NCI-H1417 (cell line): ENCODE measurements at places on chromosomes 2 and 18.

DNA sequence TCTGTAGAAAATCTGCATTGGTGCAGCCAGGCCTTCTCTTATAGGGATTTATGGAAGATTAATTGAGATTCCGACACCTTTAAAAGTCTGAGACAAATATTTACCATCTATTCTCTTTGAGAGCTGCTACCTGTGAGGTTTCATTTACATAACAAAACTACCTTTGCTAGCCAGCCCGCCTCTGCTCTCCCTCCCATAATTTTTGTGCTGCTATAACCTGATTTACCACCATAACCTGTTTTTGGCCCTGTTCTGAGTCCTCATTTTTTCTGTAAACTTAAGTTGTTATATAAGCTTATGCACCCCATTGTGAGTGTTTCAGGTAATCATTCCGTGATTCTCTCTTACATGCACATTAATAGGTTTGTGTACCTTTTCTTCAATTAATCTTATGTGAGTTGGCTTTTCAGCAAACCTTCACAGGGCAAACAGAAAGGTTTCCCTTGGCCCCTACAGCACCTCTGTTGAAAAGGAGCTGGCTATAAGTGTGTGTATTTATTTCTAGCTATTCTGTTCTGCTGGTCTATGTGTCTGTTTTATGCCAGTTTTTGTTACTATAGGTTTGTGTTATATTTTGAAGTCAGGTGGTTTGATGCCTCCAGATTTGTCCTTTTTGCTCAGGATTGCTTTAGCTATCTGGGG is 114.9 kb upstream of the XIRP2 start:
- peak; percentile 34 for DNase-seq

GRCh38 chr2:38690499-38691420 is 24.8 kb downstream of the GALM start:
- DNase-seq: no peak

DNA sequence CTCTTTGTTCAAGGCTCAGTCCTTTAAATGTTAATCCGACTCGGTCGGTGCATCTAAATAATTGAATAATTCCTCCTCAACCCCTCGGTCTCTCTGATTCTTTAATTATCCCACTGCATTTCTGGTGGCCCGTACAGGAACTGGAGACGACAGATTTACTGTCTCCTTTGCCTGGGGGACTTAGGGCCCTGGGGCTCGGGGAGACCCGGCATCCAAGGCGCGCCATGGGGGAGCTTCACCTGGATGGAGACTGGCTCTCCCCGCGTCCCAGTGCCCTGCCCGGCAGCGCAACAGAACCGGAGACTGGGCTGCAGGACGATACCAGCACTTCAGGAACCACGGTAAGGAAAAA is 47.7 kb upstream of the SELENOI start:
- DNase-seq: no peak

GRCh38 chr2:74821177-74822126 is 12.5 kb upstream of the HK2 start:
- DNase-seq: no peak

DNA sequence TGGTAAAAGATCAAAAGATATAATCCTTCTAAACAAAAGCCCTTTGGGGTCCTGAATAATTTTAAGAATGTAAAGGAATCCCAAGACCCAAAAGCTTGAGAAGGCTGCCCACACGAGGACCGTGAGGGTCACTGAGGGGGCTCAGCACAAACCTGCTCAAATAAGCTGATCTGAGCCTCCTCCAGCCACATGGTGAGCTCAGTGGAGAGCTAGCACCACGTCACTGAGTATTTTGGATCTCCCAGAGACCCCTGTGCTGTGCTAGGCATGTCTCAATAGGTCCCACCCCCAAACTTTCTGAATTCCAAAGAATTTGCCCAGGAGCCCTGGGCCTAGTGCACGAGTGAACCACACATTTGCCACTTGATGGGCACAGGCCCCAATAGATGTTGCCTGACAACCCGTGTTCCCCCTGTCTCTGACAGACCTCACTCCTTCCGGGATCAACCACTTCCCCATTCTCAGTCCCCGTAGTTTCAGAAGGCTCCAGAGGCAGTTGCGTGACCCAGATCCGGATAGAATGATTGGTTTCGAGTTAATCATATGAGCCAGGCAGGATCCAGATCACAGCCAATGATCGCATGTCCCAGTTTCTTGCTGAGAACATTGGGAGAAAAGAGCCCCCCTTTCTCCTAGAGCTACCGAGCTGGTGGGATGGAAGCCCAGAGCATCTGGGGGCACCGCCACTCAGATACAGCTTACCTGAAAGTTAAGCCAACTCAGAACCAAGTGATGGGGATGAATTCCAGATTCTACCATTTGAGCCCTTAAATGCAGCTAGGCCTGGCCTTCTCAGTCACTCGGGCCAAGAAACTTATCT is 203.8 kb downstream of the TNS1 start:
- no peak for DNase-seq

DNA sequence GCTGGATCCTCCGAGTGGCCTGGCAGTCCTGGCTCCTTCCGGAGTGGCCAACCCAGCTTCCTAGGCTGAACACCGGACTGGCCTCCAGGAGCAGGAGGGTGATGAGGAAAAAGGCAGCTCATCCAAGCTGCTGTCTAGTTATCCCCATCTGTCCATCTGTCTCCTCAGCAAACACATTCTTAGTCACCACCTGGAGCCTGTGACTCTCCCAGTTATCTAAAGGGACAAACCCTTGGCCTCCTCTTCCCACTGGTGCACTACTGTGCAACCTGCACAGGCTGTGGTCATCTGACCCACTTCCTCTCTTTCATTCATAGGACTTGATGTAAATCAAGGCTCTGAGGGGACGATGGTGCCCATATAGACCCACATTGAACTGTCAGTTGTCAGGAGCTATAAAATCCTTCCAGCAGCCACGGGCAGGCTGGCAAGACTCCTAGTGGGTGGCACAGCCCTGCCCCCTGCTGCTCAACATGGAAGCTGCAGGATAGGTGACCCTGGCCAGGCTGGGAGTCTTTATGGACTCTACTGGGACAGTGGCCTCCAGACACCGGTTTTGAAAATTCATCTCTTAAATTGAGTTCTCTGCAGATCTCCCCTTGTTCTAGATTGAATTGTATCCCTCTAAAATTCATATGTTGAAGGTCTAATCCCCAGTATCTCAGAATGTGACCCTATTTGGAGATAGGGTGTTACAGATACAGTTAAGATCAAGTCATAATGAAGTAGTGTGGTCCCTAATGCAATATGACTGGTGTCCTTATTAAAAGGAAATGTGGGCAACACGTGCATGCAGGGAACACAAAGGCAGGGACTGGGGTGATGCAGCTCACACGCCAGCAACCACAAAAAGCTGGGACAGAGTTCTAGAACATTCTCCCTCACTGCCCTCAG is 29.3 kb upstream of the DUSP2 start:
- DNase-seq: peak; percentile 51

GRCh38 chr2:96118698-96119388 is 2.5 kb upstream of the ADRA2B start:
- no peak for DNase-seq

DNA sequence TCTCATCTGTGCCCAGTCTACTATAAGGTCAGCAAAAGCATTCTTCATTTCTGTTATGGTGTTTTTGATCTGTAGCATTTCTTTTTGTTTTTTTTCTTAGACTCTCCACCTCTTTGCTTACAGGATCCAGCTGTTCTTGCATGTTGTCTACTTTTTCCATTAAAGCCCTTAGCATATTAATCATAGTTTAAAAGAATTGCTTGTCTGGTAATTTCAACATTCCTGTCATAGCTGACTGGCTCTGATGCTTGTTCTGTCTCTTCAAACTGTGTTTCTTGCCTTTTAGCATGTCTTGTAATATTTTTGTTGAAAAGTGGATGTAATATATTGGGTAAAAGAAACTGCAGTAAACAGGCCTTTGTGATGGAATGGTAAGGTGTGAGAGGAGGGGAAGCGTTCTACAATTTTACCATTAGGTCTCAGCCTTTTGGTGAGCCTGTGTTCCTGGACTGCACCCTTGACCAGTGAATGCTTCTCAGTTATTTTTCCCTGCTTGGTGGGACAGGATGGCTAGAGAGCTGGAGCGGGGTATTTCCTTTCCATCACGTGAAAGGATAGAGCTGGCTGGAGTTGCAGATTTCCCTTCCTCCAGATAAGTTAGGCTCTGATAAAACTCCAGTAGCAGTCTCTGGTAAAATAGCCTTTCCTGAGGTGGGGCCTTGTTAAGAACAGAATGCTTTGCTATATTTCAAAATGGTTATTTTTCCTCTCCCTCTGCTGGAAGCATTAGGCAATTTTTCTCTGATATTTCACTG is 65.4 kb downstream of the PLA2R1 start:
- no peak for DNase-seq

DNA sequence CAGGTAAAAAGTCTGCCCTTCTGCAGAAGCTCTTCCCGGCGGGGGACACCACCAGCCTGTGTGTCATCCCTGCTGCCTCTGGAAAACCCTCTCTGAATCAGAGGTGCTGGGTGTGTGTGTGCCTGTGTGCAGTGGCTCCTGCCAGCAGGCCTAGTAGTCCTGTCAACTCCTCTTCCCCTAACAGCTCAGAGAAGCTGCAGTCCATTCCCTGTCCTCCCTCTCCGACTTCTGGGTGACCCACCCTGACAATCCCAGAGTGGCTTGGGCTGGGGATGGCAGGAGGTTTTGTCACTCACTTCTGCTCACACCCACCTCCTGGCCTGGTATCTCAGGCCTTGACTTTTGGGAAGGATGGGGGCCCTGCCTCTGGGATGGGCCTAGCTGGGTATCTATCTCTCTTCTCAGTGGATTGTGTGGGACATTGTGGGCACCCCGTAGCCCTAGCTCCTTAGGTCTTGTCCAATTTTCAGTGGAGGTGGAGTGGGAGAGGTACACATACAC is 2.3 kb downstream of the WNT10A start:
- no peak for DNase-seq

GRCh38 chr2:18643326-18644114 is 54.2 kb upstream of the NT5C1B start:
- no peak for DNase-seq

GRCh38 chr2:74845217-74845751 is 11.4 kb downstream of the HK2 start:
- DNase-seq: no peak

GRCh38 chr2:156191527-156191926 is 141.0 kb downstream of the NR4A2 start:
- DNase-seq: no peak

GRCh38 chr18:11789716-11790510 is 61.3 kb upstream of the CHMP1B start:
- no peak for DNase-seq

GRCh38 chr2:59887366-59887765 is 666.1 kb downstream of the BCL11A start:
- no peak for DNase-seq

DNA sequence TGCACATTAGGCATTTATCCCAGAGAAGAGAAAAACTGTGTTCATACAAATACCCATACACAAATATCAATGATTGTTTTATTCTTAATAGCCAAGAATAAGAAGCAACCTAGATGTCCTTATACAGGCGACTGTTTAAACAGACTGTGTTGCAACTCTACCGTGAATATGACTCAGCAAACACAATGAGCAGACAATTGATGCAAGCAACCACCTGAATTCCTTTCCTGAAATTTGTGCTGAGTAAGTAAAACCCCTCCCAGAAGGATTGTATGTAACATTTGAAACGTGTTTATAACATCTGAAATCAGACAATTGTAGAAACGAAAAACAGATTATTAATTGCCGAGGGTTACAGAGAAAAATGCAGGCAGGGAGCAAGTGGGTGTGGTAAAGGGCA is 621.9 kb upstream of the SOX11 start:
- DNase-seq: peak; percentile 59

DNA sequence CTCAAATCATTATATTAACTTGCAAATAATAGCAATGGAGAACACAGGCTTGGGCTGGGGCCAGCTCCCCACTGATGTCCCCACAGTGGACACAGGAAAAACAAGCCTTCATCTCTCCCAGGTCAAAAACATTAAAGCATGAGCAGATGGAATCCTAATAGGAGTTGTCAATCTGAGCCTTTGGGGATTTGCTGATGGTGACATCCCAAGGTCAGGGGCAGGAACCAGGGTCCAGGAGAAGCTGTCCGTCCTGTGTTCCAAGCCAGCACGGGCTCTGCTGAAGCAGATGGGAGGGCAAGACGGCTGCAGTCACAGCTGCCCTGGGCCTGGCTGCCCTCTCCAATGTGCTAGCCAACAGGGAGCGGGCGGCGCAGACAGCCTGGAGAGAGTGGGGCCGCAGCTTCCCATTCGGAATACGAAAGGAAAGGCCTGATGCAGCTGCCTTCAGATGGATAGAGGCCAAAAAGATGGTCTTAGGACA is 135.5 kb downstream of the NDUFA10 start:
- no peak for DNase-seq

GRCh38 chr2:27915874-27916273 is 25.3 kb downstream of the BABAM2 start:
- DNase-seq: peak; percentile 22

DNA sequence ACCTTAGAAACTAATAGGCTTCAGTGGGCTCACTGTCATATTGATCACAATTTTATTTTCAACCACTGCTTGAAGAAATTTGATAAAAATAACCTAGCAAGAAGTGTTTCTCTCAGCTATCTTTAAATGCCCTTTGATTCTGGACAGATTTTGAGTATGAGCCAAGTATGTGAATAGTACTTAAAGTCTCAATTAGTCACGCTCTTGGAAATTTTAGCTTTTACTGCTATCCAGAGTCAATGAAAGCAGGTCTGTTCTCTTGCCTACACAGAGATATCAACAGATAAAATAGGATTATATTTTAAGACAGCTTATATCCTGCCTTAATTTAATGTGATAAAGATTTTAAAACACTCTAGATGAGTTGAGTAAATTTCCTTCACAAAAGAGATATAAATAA is 337.3 kb downstream of the CBLN2 start:
- DNase-seq: no peak

DNA sequence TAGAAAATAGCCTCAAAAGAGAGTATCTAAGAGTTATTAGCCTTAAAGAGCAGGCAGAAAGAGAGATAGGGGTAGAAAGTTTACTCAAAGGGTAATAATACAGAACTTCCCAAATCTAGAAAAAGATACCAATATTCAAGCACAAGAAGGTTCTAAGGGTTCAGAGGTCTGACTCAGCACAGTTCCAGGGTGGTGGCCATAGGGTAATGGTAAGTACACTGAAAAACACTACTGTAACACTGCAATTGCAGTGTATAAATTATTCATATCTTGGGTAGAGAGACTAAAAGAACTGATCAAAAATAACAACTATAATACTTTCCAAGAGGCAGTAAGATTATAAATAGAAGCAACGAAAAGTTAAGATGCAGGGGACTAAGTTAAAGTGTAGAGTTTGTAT is 115.2 kb downstream of the ROCK1 start:
- DNase-seq: no peak
